ENCODE measurements at places on chromosomes 13 and 19.

GRCh38 chr13:49348751-49349150, 95.1 kb downstream of the CAB39L start:
- DNase-seq = no peak

DNA sequence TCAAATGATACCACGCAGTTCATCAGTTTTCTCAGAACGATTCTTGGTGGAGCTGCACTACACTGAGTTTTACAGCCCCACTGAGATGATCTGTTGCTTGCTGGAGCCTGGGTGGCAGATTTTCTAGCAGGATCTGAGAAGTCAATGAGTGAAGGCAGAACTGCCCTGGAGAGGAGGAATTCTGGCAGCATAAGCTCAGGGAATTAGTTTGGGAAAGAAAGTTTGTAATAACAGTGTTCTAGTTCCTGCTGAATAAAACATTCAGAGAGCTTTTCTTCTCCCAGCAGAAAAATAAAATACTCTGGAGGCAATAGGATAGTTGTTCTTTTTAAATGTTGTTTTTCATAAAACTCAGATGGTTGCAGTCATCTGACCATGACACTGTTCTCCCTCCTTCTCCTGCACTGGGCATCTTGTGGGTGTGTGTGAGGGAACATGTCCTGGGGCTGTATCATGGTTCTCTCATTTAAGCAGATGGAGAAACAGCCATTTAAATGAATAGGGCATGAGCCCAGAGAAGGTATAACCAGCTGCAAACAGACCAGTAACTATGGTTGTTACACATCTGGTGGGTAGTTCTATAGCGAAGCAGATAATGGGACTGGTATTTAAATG, 29.6 kb downstream of the OLFM4 start:
- DNase-seq = no peak

DNA sequence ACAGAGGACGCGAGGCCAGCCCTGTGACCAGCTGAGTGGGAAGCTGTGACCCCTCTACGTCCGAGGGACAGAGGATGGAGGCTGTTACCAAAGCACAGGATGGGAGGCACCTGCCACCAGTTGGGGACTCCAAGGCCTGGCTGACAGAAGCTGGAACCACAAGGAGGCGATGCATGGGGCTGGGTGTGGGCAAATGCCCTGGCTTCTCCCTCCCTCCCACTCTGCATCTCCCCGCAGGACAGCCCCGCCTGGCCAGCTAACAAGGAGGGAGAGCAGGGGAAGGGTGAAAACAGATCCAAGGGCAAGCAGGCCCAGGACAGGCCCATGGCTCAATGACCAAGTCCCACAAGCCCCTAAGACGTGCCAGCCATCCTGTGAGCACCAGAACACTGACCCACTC, 28.6 kb downstream of the AKT2 start:
- DNase-seq = no peak

DNA sequence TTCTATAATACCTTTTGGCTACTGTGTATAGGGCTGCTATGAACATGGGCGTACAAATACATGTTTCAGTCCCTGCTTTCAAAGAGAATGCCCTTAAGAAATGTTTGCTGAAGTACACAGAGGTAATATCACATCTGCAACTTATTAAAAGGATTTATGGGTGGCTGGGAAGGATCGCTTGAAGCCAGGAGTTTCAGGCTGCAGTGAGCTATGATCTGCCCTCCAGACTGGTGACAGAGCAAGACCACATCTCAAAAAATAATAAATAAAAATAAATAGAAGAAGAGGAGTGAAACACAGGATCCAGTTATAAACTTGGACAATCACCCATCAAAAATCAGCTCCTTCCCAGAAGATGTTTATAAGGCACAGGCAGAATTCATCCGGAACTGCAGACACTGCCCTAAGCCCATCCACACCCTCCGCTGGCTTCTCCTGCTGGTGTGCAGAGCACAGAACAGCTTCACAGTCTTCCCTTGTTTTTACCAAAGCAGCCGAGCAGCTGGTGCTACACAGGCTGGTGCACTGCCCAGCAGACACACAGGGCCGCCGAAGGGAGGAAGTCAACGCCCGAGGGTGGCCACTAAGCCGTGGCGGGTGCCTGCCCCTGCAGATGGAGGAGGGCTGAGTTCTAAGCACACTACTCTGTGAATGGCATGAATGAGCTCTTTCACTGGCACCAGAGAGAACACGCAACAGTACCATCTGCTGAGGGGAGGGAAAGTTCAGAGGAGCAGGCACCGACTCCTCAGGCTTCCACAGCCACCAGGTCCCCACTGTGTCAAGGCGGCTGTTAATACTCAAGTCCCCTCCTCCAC, 44.0 kb downstream of the BRD4 start:
- no peak for DNase-seq

- no peak for DNase-seq
Observed at GRCh38 chr13:108283110-108283509, 13.6 kb downstream of the TNFSF13B start.

DNA sequence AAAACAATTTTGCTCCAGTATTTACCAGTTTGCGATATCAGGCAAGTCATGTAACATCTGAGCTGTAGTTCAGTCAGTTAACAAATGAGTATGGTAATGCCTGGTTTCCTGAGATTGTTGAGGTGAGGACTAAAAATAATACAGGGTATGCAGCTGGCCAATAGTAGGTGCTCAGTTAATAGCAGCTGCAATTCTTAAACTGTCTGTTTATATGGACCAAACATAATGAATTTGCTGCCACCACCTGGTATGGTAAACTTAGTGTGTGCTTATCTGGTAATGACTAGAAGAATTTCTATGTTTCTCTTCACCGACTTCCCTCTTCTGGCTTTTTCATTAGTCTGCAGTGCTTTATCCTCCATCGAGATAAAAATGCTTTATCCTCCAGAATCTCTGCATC, 9.1 kb downstream of the ZMYM2 start:
- no peak for DNase-seq

- DNase-seq = no peak
Observed at GRCh38 chr13:71619096-71619495, 247.9 kb downstream of the DACH1 start.

- no peak for DNase-seq
Observed at GRCh38 chr13:86445206-86445605, 646.0 kb upstream of the SLITRK6 start.

GRCh38 chr13:30618186-30618929, 638 bp downstream of the USPL1 start:
- no peak for DNase-seq

DNA sequence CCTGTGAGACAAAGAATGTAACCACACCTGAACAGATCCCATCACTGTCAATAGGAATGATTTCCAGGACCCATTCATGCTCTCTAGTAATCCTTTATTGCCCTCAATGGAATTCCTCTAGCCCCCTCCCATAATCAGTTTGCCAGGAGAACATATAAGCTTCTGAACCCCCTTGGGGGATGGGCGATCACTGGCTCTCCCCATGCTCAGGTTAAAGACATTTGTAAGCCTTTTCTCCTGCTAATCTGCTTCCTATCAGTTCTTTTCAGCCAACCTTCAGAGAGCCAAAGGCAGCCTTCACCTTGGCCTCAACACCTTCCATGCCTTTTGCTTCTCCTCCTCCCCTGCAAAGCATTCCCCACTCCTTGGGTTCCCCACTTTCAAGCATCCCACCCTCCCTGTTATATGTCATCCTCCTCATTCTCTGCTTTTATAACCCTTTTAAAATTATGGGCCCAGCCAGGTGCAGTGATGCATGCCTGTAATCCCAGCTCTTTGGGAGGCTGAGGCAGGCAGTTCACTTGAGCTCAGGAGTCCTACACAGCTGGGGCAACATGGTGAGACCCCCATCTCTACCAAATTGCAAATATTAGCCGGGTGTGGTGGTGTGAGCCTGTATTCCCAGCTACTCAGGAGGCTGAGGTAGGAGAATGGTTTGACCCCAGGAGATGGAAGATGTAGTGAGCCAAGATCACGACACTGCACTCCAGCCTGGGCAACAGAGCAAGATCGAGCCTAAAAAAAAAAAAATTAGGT, 12.4 kb downstream of the DPRX start:
- DNase-seq = no peak

DNA sequence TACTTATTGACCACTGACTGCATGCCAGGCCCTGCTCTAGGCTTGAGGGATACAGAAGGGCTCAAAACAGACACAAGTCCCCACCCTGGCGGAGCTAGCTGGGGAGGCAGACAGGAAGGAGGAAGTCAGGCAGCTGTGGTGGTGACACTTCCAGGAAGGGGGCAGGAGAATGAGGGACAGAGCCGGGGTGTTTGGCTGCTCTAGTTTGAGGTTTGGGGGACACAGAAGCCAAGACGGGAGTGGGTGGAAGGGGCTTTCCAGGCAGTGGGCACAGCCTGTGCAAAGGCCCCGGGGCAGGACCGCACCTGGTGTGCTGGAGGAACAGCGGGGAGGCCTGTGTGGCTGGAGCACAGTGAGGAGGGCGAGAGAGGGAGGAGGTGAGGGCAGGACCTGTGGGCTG, 4.0 kb downstream of the MRPL54 start:
- DNase-seq = no peak

DNA sequence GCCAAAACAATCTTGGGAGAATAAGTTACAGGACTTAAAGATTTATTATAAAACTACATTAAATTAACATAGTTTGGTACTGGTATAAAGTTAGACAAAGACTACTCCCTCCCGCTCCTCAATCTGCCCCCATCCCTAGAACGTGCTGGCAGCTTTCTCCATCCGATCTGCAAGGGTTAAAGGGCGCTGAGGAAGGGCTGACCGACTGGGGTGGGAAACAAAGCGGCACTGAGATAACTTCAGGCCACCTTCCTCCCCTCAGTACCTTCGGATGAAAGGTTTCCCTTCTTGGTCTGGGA, 790 bp upstream of the SUGT1 start:
- no peak for DNase-seq

GRCh38 chr13:20074966-20075365, 85.9 kb downstream of the GJA3 start:
- DNase-seq = no peak

DNA sequence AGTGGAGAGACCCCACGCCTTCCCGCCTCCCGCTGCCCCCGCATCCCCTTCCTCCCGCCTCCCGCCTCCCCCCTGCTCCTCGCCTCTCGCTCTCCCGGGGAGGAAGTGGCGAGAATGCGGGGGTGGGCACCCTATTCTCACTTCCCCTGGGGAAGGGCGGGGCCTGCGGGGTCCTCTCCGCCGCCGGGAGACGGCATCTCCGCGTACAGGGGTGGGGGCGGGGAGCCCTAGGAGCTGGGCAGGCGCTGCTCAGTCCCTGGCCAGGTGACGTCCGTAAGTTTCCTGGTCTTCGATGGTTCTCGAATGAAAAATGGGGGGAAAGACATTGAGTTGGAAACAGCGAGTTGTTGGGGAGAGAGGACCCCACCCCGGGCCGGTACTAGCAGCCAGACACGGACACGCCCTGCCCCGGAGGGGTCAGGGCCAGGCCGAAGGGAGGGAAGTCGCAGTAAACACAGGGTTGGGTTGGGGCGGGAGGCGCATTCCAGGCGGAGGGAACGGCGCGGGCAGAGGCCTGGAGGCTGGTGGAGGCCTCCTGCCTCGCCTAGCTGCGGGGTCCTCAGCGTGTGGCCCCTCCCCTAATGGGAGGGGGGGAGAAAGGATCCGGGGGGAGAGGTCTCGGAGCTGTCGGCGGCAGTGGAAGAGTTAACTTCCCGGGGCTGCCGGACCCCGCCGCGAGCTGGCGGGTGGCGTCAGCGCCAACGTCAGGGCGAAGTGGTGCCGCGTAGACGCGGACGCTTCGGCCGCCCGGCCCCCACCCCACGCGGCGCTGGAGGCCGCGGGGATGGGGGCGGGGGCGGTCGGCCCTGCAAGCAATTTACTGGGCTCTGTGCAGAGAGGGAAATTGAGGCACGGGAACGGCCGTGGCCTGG, 10.4 kb upstream of the JUND start:
- peak; percentile 56 for DNase-seq

DNA sequence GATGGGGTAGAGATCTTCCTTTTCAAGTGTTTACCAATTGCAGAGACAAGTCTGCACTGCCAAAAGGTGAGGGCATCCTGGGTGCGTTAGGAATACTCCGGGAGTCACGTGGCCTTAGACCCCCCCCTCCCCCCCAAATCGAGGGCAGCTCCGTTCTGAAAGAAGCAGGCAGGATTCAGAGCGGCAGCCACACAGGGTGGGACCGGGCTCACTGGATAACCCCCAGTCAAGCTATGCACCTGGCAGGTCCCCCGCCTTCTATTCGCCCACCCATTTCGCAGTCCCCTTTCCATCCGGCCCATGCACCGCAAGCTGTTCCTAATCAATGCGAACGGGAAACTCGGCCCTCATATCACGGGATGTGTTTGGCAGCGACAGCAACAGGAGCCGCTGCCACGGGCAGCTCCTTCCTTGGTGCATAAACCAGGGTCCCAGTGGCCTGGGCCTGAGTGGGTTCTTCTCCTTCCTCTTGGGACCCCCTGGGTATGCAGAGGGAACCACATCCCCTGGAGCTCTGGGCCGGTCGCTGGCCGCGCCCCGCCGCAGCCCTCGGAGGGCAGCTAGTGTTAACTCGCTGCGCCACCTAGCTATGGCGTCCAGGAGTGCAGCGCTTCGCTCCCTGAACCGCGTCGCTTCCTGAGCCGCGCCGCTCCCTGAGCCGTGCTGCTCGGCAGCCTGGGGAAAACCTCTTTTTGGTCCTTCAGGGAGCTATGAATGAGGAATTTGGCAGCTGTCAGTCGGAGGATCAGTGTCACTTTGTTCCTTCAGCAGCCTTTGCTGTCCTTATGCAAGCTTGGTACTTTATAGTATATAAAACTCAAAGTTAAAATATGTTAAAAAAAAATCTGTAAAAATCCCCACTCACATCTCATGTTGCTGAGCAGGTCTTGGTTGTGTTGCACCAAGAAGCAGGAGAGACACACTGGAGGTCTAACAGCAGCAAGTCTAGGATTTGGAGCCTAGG, 41.4 kb downstream of the LYL1 start:
- DNase-seq = peak; percentile 82

DNA sequence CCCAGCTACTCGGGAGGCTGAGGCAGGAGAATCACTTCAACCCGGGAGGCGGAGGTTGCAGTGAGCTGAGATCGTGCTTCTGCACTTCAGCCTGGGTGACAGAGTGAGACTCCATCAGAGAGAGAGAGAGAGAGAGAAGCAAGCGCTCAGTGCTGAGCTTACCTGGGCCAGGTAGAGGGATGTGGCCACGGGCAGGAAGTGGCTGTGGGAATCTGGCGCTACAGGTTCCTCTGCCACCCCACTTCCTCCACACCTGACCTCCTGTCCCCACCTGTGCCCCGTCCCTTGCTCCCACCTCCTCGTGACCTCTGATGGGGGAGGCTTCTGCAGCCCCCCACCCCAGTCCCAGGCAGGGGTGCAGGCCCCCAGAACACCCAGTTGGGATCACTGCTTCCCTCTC, 1.0 kb upstream of the NCCRP1 start:
- DNase-seq = no peak

DNA sequence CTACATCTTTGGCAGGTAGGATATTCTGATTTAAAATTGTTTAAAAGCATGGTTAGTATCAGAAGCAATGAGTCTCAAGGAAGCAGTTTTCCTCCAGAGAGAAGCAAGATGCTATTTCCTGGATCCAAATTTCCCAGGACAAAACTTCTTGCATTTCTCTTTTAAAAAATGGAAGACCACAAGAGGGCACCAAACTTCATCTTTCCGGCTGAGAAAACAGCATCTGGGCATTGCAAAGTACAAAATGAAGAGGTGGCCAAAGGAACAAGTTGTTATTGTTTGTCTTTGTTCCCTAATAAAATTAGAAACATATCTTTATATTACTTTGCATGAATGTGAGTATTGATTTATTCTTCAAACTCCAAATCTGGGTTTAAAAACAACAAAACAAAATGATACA, 60.0 kb upstream of the LRCH1 start:
- peak; percentile 49 for DNase-seq

- no peak for DNase-seq
Observed at GRCh38 chr19:41030651-41031050, 39.6 kb downstream of the CYP2B6 start.

- no peak for DNase-seq
Observed at GRCh38 chr13:94968040-94968756, 255.9 kb upstream of the SOX21 start.
